ENCODE measurements at places on chromosomes 4 and X.

- H3K27ac ChIP-seq = no peak overlapping the region
- H3K4me3 ChIP-seq = no peak overlapping the region
- H3K27me3 ChIP-seq = peaks cover 23% of the 10 kb centered on the region
- no peak for DNase-seq
- H3K4me1 ChIP-seq = no peaks in the 10 kb centered on the region
Measured at GRCh38 chr4:47718696-47719095, 119.2 kb downstream of the CORIN start.

GRCh38 chr4:185966997-185967775 lies 101.8 kb upstream of the TLR3 start:
- no peaks in the 10 kb centered on the region for H3K36me3 ChIP-seq
- H3K4me3 ChIP-seq = no peak overlapping the region
- DNase-seq = no peak
- H3K27ac ChIP-seq = no peak overlapping the region
- H3K27me3 ChIP-seq = peaks cover 4% of the 10 kb centered on the region

DNA sequence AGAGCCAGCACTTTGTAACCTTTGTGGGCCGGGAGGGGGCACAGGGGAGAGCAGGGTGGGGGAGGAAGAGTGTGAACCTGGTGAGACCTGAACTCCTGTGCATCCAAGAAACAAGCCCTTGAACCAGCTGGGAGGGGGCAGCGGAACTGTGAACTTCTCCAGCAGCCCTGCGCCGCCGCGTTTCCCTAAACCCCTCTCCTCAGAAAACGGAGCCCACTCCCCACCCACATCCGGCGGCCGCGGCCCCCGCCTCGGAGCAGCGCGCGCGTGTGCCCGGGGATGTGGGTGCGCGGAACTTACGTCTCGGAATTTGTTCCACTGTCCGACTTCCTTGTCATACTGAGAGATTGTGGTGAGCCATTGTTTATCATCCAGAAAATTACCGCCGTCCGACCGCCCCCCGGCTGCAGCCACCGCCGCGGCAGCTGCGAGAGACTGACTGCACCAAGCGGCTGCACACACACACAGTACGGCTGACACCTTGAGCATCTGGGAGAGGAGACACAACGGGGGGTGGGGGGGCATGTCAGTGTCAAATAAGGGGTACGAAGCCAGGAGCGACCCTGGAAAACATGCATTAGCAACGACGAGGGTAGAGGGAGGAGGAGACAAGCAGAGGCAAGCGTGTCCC lies 494 bp downstream of the SPOCK3 start:
- no peaks in the 10 kb centered on the region for H3K36me3 ChIP-seq
- peaks cover 11% of the 10 kb centered on the region for H3K4me1 ChIP-seq
- H3K27me3 ChIP-seq = peaks cover 25% of the 10 kb centered on the region

GRCh38 chr4:67087897-67088296 lies 457.4 kb downstream of the CENPC start:
- DNase-seq = no peak
- H3K4me1 ChIP-seq = no peaks in the 10 kb centered on the region
- no peaks in the 10 kb centered on the region for H3K27me3 ChIP-seq
- H3K4me3 ChIP-seq = no peak overlapping the region
- H3K36me3 ChIP-seq = no peaks in the 10 kb centered on the region
- no peak overlapping the region for H3K27ac ChIP-seq

DNA sequence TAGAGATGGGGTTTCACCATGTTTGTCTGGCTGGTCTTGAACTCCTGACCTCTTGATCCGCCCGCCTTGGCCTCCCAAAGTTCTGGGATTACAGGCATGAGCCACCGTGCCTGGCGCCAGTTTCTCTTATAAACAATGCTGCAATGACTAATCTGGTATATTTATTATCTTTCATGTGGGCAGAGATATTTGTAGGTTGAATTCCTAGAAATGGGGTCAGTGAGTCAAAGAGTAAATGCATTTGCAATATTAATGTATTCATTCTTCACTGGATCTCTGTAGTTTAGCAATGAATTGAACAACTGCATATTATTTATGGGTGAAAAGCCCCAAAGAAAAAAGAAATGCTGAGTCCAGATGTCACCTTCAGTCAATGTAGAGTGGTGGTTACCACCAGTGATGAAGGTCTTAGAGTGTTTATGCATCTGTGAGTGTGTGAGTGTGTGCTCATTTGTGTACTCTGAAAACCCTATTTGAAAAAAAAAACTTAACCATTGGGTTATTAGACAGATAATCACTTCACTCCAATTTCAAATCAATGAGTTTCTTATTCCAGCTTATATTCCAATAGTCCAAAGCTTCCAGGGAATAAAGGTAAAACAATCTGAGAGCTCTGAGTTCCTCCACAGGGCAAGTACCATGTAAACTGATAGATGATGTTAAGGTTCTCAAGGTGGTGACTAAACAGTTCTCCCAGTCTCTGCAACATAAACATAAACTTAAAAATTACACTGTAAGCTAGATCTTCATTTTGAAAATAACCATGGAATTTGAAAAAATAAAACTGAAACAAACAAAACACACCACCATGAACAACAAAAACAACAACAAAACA lies 22.6 kb upstream of the CD38 start:
- peaks cover 34% of the 10 kb centered on the region for H3K4me1 ChIP-seq
- H3K27ac ChIP-seq = no peak overlapping the region
- H3K36me3 ChIP-seq = no peaks in the 10 kb centered on the region
- no peak for DNase-seq
- H3K27me3 ChIP-seq = no peaks in the 10 kb centered on the region
- no peak overlapping the region for H3K4me3 ChIP-seq

DNA sequence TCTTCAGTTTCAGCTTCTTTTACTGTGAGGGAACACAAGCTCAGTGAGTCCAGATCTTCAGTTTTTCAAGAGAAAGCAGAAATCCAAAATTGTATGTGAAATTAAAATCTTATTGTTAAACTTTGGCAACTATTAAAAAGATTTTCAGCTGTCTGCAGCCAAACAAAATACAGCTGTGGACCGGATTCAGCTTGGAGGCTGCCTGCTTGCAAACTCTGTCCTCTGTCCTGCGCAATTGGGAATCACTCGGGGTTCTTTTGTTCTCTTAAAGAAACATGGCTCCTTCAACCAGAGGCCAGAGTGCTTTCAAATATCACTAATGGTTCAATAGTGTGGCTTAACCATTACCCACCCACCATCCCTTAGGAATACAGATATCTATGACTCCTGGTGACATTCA lies 201.2 kb downstream of the CHIC2 start:
- no peak overlapping the region for H3K4me3 ChIP-seq
- no peaks in the 10 kb centered on the region for H3K27me3 ChIP-seq
- no peak for DNase-seq
- no peaks in the 10 kb centered on the region for H3K4me1 ChIP-seq
- no peaks in the 10 kb centered on the region for H3K36me3 ChIP-seq

DNA sequence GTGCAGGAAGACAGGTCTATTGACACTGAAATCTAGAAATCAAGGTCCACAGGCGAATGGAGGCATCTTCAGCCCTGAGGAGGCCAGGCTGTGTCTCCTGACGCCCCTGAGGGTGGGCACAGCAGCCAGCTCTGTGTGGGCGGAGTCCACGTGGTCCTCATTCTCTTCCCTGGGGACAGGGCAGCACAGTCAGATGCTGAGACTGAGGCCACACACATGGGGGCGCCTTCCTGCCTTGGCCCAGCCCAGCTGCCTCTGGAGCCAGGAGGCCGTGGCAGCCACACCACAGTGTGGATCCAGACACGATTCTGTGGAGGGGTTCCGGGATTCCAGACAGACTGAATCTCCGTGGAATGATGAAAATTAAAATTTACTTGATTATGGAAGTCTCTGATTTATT lies 20.8 kb downstream of the FGFR3 start:
- H3K27ac ChIP-seq = no peak overlapping the region
- no peaks in the 10 kb centered on the region for H3K4me1 ChIP-seq
- no peak for DNase-seq
- no peak overlapping the region for H3K4me3 ChIP-seq
- H3K36me3 ChIP-seq = peaks cover 56% of the 10 kb centered on the region

DNA sequence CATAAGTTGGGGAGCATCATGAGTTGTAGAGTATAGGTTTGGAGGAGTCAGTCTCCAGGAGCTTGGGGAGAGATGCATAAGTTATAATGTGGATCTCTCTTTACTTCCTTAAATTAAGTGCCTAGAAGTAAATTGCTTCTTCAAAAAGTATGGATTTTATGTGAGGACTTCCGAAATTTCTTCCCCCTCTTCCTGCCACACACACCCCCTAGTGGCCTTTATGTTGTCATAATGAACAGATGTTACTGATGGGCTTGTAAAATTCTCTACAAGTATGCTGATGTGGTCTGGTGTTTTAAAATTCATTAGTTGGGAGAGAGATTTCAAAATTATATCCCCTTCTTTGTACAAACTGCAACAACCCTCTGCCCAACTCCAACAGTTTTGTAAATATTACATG lies 2.3 kb upstream of the METTL14 start:
- peaks cover 16% of the 10 kb centered on the region for H3K36me3 ChIP-seq
- peaks cover 23% of the 10 kb centered on the region for H3K4me1 ChIP-seq
- no peak for DNase-seq
- H3K4me3 ChIP-seq = no peak overlapping the region

GRCh38 chr4:113513382-113513781 lies 248.2 kb downstream of the CAMK2D start:
- no peak for DNase-seq
- peaks cover 72% of the 10 kb centered on the region for H3K36me3 ChIP-seq
- H3K27ac ChIP-seq = no peak overlapping the region
- no peaks in the 10 kb centered on the region for H3K4me1 ChIP-seq
- H3K4me3 ChIP-seq = no peak overlapping the region

- DNase-seq = no peak
- H3K4me1 ChIP-seq = peaks cover 8% of the 10 kb centered on the region
- H3K27ac ChIP-seq = no peak overlapping the region
Measured at GRCh38 chrX:13220916-13221315, 98.9 kb downstream of the ATXN3L start.

DNA sequence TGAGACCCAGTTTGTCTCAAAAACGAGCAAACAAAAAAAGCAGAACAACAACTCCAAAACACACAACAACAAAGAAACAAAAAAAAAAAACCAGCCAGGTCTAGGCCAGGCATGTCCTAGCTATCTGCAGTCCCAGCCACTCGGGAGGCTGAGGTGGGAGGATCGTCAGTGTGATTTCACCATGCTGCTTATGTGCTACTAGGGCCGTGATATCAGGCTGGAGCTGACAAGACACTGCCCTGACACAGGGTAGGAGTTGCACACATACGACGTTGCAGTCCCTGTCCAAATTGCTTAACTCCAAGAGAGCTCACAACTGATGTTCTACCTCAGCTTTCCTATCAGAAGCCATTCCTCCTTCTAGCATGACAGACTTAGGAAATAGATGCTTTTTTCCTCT lies 204.9 kb downstream of the AASDH start:
- DNase-seq = no peak
- H3K27ac ChIP-seq = no peak overlapping the region
- H3K36me3 ChIP-seq = no peaks in the 10 kb centered on the region
- H3K4me1 ChIP-seq = peaks cover 23% of the 10 kb centered on the region
- no peak overlapping the region for H3K4me3 ChIP-seq
- H3K27me3 ChIP-seq = no peaks in the 10 kb centered on the region

Data from activated B cell treated with CpG ODN at 0.5 μM for 24 hours (primary cell).